ENCODE measurements at places on chromosomes 11 and 22.

- DNase-seq = no peak
These were observed 3.0 kb downstream of the SHANK3 start for GRCh38 chr22:50675553-50676179.

DNA sequence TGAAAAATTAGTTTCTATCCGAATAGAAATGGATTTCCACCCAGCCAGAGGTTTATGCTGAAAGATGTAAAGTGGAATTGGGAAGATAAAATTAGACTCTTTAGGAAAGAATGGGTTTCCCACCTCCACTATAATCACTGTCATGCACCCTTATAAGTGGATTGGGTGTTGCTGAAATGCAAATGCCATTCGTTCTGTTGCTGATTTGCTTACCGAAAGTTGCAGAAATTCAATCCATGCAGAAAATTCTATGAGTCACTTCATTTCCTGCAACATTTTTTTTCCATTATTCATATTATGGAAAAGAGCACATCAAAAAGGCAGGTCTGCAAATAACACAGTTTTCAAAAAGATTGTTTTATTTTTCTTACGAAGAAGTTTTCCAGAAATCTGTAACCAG is 65.6 kb downstream of the LDLRAD3 start:
- DNase-seq = no peak

- no peak for DNase-seq
These were observed 21.5 kb downstream of the MYH9 start for GRCh38 chr22:36366291-36366708.

DNA sequence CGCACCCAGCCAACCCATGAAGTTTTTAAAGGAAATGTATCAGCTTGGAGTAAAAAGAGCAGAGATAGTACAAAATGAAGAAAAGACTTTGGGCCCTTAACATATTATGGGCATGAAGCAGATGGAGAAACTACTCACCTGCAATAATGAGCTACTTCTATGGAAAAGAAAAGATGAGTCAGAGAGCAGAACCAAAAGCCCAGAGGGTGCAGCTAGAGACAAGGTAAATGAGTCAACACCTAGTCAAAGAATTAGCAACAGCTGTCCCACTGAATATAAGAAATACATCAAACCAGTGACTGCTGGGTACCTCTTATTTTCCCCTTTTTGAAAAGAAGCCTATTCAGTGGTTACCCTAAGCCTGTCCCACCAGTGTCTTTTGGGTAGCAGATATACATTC is 61.8 kb downstream of the RPL27A start:
- DNase-seq = no peak

DNA sequence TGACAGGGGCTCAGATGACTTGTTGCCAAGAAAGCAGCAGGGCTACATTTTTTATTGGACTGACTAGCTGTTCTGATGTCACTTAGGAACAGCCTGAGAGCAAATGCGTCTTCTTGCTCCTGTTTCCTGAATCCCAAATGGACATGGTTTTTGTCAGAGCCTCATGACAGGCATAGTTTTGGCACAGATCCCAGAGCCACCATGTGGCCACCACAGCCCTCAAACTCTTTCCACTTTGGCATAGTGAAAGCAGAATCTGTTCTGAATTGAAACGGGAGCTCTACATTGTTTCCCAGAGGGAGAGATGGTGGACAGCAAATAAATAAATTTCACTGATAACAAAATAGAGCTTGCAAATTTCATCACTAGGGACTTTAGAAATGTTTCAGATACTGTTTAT is 222.2 kb downstream of the C11orf87 start:
- no peak for DNase-seq

- DNase-seq = no peak
These were observed 42.3 kb downstream of the TRMU start for GRCh38 chr22:46377525-46378425.

DNA sequence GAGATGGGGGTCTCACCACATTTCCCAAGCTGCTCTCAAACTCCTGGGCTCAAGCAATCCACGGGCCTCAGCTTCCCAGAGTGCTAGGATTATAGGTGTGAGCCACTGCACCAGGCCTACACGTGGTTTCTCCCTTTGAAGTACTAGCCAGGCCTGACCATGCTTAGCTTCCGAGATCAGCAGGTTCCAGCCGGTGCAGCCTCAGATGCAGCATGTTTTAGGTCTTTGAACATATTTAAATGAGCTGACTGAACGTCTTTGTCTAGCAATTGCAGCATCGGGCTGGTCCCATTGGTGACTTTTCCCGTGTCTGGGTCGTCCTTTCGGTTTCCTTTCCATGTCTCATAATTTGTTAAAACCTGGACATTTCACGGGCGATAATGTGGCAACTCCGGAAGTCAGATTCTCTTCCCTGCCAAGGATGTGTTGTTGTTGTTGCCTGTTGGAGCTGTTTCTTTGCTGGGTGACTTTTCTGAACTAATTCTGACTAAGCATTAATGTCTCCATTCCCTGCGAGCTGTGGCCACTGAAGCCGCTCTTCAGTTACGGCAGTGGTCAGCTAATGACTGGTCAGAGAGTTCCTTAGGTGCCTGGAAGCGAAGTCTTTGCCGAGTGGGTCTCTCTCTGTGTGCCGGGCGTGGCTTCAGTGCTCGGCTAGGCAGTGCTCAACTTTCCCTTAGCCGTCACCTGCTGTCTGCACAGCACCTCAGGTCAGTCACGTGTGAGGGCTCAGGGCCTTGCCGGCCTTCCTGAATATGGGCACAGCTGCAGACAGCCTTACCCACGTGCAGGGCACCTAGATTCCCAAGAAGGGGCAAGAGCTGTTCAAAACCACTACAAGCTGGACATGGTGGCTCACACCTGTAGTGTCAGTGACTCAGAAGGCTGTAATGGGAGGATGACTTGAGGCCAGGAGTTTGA is 3.8 kb upstream of the CYP2D6 start:
- DNase-seq = no peak

- no peak for DNase-seq
These were observed 27.4 kb upstream of the IPO7 start for GRCh38 chr11:9357041-9357440.

- DNase-seq = no peak
These were observed at the start of gene LARGE1 for GRCh38 chr22:33920197-33920540. LARGE1 (minus strand) TSS chr22:33920476.

DNA sequence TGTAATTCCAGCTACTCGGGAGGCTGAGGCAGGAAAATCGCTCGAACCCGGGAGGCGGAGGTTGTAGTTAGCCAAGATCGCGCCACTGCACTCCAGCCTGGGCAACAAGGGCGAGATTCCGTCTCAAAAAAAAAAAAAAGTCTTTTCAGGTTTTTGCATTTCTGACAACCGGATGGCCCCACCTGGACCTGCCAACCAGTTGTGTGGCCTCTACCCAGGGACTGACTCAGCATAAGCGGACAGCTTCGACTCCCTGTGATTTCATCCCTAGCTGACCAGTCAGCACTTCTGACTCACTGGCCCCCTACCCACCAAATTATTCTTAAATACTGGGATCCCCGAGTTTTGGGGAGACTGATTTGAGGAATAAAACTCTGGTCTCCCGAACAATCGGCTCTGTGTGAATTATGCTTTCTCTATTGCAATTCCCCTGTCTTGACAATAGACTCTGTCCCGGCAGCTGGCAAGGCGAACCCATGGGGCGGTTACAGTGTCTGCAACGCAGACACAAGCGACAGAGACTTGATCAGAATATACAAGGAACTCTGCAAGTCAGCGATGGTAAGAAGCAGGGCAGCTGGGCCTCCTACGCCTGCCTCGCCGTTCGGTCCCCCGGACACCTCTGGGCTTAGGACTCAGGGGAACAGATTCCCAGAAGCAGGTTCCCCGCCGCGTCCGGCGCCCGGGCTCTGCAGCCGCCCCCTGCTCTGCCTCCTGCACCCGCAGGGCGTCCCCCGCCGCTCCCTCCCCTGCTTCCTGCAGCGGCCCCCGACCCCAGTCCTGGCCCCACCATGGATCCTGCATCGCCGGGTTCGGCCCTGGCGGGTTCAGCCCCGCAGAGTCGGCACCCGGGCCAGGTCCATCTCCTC is 741 bp upstream of the TALDO1 start:
- no peak for DNase-seq

DNA sequence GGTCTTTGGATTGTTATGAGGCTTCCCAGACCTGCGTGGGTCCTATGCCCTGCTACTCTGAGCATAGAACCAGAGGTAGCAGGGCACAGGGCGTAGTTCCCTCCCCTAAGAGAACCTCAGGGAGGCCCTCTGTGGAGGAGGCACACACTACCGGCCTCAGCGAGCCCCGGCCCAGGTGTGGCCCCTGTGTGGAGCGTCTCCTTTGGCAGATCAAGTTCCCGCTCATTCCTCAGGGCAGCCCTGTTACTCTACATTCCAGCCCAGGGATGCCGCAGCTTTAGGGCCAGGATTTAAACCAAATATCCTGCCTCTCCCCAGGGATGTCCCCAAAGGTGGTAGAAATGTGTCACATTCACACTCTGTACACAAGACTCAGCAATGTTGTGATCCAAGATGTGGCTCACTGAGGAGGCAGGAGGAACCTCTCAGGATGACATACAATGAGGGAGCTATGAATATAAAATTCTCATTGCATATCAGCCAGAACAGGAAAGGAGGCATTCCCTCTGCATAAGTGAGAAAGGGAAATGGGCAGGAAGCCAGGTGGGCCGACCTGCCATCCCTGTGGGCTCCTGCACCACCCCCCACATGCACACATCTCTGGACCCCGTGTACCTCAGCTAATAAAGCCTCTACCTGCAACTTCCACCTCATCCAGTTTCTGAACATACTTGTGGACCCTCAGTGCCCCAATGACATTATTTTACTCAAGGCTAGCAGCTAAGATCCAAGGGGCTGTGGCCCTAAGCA is 131.9 kb upstream of the TEAD1 start:
- DNase-seq = no peak

- no peak for DNase-seq
These were observed 3.9 kb downstream of the MALAT1 start for GRCh38 chr11:65502555-65503367.

- DNase-seq = no peak
These were observed 803.2 kb downstream of the TBC1D22A start for GRCh38 chr22:47565607-47566006.

GRCh38 chr22:30340911-30341685 is 14.4 kb upstream of the TBC1D10A start:
- no peak for DNase-seq

DNA sequence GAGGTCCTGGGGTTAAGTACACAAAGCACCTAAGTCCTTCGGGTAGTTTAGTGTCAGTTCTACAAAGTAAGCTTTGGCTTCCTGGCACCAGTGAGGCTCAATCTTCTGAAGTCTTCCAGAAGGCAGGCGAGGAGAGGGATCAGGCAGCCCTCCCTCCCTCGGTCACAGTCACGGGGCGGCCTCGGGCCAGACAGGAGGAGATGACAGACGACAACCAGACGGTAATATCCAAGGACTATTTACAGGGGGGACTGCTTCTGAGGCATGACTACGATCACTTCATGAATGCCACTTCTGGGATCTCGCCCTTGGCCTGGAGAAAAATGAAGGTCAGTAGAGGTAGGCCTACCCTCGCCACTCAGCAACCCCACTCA is 383 bp upstream of the TMEM223 start:
- DNase-seq = no peak

DNA sequence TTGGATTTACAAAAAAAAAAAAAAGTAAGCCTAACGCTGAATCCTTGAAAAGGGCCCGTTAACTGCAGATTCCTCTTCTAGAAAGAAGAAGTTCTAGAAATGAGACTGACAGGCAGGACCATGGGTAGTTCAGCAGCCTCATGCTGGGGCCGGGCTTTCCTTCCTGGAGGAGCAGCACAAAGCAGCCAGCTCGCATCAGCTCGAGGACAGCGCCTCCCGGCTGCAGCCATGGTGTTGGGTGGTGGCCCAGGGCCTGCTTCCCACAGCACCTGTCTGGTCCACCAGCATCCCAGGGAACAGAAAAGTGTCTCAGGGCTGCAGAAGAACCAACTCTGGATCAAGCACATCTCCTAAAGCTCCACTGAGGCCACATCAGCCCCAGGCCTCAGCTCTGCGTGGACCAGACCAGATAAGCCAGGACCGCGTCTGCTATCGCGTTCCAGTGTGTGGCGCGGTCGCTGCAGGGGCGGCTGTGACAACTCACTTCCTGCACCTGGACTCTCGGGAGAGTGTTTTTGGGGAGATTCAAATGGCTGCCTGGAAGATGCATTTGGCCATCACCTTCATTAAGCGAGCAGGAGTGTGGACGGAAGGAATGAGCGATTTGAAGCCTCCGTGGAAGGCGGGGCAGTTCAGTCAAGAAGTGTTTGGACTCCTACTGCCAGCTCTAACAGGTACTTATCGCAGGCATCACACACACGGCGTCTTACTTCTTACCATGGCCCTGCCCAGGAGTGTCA is 53.5 kb downstream of the MYH9 start:
- no peak for DNase-seq

- no peak for DNase-seq
These were observed 64.1 kb downstream of the ME3 start for GRCh38 chr11:86608251-86608799.

DNA sequence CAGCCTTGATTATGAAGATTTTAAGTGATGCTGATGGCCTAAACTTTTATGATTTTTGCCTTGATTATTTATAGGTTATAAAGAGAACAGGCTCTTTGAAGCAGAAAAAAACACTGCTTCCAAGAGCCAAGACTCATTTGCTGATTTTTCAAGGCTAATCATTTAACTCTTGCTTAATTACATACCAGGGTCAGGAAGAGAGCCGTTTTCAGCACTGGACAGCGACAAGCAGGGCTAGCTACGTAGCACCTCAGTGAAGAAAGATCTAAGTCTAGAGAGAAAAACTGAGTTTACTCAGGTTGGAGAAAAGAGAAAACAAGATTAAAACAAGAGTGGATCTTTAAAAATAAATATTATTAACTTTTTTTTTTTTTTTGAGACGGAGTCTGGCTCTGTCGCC is 615.4 kb upstream of the B3GAT1 start:
- DNase-seq = no peak

- DNase-seq = no peak
These were observed 32.6 kb upstream of the NNMT start for GRCh38 chr11:114263513-114264170.

- no peak for DNase-seq
These were observed 41.6 kb downstream of the CHRDL2 start for GRCh38 chr11:74689666-74690065.

DNA sequence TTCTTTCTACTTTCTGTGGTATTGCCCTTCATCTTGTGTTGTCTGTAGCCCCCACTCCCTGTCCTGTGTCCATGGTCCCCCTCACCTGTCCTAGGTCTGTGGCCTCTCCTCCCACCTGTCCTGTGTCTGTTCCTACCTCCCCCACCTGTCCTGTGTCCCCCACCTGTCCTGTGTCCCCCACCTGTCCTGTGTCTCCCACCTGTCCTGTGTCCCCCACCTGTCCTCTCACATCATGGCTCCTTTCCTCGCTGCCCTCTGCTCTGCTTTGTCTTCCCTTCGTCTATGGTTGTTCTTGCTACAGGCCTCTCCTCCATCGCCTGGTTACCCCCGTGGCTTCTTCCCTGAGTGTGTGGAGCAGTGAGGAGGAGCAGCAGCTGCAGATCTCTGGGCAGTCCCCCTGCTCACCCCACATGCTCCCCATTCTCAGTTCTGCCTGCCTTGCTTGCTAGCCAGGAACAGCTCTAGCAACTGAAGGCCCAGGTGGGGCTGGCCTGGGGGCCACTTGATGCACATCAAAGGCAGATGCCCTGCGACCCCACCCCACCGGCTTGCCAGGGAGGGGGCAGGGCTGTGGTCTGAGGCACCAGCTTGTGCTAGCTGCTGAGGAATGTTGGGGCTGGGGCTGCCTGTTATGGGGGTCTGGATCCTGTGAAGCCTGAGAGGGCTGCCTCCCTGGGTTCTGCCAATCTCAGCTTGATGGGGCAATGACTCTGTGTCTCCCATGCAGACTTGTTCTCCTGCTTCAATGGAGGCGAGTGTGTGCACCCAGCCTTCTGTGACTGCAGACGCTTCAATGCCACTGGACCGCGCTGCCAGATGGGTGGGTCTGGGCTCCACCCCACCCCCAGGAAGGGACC is 5.6 kb downstream of the OTOG start:
- no peak for DNase-seq
